ENCODE measurements at places on chromosomes 6 and 20.
A peak's percentile ranks its signal among the peaks of the same experiment; 100 is the strongest.

DNA sequence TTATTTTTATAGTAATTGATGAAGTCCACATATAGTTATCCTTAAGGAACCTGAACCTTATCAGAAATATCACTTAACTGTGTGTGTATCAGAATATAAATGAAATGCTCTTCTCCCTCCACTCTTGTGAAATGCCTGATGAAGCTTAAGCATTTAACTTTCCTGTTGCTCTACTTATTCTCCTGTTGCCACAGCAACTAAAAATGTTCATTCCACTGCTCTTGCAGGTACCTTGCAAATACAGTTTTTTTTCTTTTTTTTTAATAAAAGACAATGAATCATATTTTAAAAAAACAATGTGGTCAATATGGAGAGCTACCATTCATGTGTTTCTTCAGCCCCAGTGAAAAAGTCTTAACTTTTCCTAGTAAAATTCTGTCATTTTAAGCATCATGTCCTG, 210.3 kb downstream of the RFPL4B start:
- DNase-seq = no peak

GRCh38 chr20:60054716-60055634, 96.8 kb downstream of the CDH26 start:
- no peak for DNase-seq

DNA sequence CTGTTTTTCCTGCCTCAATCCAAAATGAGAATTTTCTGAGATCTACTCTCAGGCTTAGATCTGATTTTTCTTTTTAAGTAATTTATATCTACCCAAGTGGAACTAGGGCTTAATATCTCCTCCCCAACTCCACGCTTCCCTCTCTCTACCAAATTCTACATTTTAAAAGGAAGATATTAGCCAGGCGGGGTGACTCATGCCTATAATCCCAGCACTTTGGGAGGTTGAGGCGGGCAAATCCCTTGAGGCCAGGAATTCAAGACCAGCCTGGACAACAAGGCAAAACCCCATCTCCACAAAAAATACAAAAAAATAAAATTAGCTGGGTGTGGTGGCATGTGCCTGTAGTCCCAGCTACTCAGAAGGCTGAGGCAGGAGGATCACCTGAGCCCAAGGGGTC, 61.0 kb downstream of the MTFR2 start:
- no peak for DNase-seq

DNA sequence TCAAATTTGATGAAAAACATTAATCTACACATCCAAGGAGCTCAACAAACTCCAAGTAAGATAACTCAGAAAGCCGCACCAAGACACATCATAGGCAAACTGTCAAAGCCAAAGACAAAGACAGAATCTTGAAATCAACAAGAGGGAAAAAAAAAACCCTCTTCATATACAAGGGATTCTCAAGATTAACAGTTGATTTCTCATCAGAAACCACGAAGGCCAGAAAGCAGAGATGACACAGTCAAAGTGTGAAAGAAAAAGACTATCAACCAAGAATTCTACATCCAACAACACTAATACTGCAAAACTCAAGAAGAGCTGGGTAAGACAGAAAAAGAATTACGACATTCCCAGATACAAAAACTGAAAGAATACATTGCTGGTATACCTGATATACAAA, 73.8 kb downstream of the CDK19 start:
- DNase-seq = no peak

- no peak for DNase-seq
These were observed 532.0 kb downstream of the BCKDHB start for GRCh38 chr6:80638213-80639055.

DNA sequence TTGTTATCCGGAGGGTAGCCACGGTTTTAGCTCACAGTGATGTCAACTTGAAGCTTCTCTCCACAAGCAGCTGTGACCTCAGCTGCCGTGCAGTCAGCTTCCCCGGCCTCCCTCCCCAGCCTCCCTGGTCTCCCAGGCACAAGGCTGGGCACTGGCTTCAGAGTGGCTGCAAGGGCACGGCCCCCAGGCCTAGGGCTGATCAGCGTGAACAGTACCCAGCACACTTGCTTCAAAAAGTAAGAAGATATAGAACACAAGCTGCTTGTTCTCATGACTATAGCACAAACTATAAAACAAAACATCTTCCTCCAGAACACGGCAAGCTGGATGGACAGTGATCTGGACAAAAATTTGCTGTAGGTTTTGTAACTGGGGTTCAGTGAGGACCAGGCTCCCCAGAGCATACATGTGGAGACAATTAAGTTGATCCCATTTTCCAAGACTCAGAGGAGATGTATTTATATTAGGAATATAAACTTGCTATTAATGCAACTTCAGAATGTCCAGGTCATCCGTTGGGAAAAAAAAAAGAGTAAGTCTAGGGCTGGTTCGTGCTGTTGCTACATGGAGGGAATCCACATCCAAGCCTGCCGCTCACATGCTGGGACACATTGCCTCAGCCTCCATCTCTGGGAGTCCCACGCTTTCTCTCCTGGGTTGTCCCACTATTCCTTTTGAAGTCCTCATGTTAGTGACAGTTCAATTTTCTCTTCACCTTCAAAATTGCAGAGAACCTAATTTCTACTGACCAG, 199.4 kb upstream of the THBS2 start:
- no peak for DNase-seq

DNA sequence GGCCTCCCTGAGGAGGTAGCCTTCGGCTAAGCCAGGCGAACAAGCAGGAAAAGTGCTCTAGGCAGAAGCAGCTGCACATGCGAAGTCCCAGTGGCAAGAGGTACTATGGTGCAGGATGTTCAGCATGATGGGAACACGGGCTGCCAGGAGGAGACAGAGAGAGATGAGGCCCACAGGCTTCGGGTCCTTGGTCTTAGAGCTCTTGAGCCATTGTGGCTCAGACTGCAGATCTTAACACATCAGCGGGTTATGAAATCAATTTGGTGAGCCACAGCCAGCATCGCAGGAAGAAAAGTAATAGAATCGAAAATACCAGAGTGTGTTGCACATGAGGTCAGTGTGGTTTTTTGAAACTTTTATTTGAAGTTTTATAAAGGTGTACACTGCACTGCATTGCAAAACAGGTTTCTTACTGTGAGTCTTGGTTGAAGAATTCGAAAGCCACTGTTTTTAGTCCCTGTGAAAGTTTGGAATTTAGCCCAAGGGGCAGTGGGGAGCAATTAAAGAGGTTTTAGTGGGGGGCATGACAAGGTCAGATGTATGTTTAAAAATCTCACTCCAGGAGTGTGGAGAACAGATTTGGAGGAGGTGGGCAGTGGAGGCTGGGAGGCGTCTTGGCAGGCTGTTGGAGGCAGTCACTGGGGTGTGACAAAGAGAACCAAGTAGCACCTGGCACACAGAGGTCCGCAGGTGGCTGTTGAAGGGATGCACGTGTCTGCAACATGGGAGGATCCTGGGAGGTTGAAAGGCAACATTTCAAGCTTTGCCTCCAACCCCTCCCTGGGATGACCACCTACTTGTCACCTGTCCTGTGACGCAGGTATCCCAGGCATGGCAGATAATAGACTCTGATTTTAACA, 69.3 kb downstream of the EYA2 start:
- DNase-seq = no peak

- no peak for DNase-seq
These were observed 44.0 kb downstream of the SRPK1 start for GRCh38 chr6:35876902-35877301.

GRCh38 chr20:62122654-62123449, 577 bp downstream of the LSM14B start:
- DNase-seq = peak; percentile 3

All from midbrain (tissue), 1 donor.